ENCODE measurements at places on chromosomes 7 and 10.

- DNase-seq: no peak
These were observed 15.1 kb downstream of the SNX10 start for GRCh38 chr7:26306790-26307189.

DNA sequence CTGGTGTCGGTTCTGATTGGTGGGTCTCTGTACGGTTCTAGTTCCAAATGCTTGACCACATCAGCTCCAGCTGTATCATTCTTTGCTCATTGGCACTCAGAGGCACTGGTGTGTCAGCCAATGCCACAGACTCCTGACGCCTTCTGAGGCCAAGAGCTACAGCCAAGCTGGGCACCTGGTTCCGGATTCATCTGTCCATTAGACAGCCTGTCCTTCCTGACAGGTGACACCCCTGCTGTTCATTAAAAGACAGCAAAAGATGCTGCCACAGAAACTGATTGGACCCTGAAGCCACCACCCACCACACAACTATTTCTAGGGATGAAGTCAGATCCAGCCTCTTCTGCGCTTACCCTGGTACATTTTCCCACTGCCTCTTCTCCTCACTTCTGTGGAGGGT, 35.6 kb downstream of the COL13A1 start:
- DNase-seq: no peak

- no peak for DNase-seq
These were observed 31.5 kb downstream of the CLIP2 start for GRCh38 chr7:74320645-74321221.

GRCh38 chr10:92829042-92829785, 19.1 kb upstream of the EXOC6 start:
- DNase-seq: no peak

- DNase-seq: no peak
These were observed 750.7 kb upstream of the SORCS1 start for GRCh38 chr10:107915215-107915610.

Data from NCI-H1694 (cell line).